A549 (cell line): ENCODE measurements at places on chromosomes 3 and 15.

DNA sequence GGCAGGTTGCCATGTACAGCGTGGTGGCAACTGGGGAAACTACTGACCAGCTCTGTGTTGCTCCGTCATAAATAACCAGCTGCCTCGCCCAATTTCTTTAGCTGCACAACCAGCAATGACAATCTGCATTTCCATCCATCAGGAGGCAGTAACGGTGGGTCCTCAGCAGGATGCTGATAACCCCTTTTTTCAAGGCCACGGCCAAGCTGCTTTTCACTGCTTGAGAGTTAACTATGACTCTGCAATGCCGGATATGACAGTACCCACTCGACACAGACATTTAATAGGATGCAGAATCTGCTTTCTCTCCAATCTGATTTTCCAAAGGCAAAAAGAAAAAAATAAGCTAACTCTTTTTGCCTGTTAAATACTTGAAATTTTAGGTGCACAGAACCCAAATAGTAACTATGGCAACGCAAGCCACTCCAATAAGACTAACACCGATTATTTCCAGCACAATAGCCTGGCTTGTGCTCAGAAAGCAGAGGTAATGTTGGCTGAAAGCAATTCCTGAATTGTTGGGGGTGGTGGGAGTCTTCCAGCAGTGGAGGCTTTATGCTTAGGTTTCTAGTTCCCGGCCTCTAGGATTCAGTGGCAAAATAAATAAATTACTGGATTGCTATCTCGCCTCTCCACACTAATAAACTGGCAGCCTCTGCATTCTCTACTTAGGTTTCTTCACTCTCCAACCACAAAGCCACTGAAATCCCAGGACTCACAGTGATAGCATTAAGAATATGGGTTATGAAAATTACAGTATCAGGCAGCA lies 31.2 kb upstream of the SRGAP3 start:
- DNase-seq = no peak

DNA sequence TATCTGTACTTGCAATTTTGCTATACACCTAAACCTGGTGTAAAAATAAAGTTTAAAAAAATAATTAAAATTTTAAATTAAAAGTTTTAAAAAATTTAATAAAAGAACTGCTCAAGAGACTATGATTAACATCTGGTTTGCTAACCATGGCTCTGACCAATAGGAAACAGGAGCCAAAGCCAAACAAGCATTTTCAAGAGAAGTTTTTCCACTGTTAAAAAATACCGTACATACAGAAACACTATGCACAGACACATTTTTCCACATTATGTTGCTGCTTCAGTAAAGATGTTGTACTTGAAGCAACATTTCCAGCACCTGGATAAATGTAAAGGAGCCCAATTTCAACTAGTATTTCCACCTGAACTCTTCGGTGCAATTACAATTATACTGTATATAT lies 543.9 kb upstream of the NAALADL2 start:
- no peak for DNase-seq

- no peak for DNase-seq
Measured at GRCh38 chr3:88267847-88268246, 118.1 kb downstream of the C3orf38 start.

DNA sequence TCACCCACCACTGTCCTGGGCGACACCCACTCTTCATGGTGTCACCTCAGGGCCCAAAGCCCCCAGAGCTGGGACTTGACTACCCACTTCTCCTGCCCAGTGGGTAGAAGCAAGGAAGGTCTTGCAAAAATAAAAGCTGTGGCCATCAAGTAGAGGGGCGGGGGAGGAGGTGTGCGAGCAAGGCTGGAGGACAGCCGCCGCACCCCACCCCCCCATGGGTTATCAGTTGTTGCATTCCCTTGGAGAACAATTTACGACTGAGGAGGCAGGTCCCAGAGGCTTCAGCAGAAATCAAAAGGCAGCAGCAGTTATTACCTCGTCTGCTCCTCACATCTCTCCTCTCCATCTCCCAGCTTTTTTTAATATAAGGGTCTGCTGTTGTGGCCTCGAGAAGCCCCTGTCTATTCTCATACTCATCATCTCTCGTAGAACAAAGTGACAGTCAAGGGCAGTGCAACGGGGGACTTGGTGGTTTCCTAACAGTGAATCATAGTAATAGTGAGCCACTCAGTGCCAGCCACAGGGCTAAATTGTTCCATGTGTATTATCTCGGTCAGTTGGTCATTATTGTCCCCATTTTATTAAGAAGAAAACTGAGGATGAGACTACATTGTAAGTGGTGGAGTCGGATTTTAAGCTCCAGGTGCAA lies 116.4 kb downstream of the PDCD6IP start:
- no peak for DNase-seq

- no peak for DNase-seq
Measured at GRCh38 chr3:22982981-22983587, 220.0 kb upstream of the UBE2E2 start.

GRCh38 chr3:80051602-80051962 lies 283.8 kb upstream of the ROBO1 start:
- DNase-seq = no peak
